ENCODE measurements at places on chromosomes 1 and 21.

GRCh38 chr1:116525440-116525839, 45.4 kb downstream of the CD58 start:
- no peak for DNase-seq

- DNase-seq = no peak
Measured at GRCh38 chr1:208235982-208236761, 8.0 kb downstream of the PLXNA2 start.

- DNase-seq = no peak
Measured at GRCh38 chr1:69835955-69836354, 268.2 kb downstream of the LRRC7 start.

GRCh38 chr1:64292399-64292798, 89.0 kb downstream of the UBE2U start:
- no peak for DNase-seq

- no peak for DNase-seq
Measured at GRCh38 chr21:45470087-45470515, 65.1 kb downstream of the COL18A1 start.

DNA sequence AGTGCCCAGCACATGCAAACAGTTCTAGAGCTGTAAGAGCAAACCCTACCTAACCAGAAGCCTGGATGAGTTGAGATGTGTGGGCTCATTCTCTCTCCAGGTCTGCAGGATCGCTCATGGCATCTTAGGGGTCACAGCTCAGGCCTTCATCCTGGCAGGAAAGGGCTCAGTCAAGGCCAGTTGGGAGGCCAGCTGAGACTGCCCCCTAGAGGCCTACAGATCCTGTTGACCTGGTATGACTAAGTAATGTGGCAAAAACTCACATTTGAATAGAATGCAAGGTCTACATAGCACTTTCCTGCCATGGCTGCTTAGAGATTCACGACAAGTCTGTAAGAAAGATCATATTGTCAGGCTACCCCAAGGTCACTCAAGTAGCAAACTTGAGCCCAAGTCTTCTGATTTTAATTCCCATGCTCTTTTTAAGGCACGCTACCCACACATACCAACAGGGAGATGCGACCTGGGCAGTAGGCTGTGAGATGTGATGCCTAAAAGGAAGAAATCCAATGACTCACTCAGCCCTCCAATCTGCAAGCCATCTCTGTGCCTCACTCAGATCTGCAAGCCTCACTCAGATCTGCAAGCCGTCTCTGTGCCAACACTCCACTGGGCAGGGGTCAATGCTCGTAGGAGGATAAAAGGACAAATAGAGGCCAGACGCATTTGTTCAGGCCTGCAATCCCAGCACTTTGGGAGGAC, 5.1 kb upstream of the CAPN8 start:
- DNase-seq = peak; percentile 12

- no peak for DNase-seq
Measured at GRCh38 chr1:11462224-11462923, 16.6 kb upstream of the DISP3 start.

DNA sequence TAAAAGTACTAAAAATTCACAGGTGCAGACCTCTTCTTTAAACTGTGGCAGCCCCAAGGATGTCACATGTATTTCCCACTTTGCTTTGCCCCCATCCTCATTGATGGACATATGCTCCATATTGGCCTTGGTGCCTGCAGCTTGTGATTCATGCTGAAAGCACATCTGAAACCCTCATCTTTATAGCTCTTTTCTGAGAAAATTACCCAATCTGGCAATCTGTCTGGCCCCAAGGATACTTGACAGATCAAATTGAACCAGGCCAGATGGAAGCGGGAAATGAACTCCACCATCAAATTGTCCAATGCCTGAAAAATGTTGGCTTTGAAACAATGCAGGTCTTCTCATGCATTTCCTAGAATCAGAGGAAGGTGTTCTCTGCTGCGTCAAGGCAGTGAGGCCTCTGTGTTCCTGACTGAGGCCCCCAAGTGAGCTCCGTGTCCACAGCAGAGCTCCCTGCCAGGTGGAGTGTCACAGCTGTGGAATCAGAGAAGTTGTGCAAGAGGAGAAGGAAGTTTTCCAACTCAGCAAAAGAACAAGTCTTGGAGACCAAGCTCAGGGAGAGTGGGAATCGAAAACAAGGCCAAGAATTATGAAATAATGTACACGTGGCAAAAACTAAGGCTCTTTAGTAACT, 323.7 kb downstream of the PLPP3 start:
- DNase-seq = no peak

- no peak for DNase-seq
Measured at GRCh38 chr1:63752176-63752575, 21.6 kb upstream of the ROR1 start.

DNA sequence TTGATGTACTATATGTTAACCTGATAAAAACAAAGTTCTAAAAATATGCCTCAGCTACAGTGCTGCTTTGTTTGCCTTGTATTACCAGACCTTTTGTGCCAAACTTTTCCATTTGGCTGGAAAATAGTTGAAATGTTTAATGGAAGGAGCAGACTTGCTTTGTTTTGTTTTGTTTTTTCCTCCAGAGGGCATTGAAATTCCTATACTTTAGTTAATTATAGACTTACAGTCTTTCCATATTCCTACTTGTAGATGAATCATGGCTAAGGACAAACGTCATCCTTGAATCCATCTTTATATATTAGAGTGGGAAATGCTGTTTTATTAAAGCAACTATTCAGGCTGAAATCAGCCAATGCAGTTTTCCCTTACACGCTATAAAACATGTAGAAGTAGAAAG, 6.7 kb downstream of the CAP1 start:
- no peak for DNase-seq

DNA sequence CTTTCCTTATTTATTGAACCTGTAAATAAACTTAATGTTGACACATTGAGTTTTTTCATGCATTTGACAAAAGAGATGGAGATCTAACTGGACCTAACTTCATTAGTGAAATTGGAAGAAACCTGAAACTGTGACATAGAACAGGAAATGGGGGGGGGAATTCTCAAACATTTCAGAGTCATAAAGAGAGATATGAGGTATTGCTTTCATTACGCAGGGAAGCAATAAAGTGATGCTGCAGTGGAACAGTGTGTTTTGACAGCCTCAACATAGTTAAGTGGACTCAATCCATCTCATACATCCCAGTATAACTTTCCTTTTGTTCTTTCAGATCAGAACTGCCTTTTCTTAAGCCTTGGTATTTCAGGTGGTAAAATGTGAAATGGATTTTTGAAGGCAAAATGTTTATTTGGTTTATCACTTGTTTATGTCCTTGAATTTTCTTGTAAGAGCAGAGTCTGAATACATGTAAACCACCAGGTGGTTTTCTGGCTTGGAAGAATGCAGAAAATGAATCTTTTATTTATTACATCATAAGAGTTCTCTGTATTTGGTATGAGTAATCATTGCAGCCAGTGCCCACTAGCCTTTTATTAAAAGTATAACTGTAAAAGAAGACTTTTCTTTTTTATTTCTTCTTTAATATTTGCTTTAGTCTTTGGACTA, 132.5 kb downstream of the ZNF326 start:
- DNase-seq = no peak

GRCh38 chr21:45634511-45635183, 8.9 kb upstream of the PCBP3 start:
- DNase-seq = no peak

DNA sequence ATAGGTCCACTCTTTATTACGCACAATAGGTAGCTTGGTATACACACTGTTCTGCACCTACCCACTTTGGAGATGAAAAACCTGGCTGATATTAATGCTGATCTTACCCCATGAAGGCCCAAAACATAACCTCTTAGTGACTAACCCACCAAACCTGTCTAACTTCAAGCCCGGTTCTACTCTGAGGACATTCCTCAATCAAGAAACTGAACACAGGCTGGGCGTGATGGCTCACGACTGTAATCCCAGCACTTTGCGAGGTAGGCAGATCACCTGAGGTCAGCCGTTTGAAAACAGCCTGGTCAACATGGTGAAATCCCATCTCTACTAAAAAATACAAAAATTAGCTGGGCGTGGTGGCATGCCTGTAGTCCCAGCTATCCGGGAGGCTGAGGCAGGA, 50.5 kb downstream of the EYA3 start:
- no peak for DNase-seq

GRCh38 chr1:248890549-248891498, 15.2 kb upstream of the PGBD2 start:
- no peak for DNase-seq

GRCh38 chr1:19689856-19690255, 25.2 kb downstream of the HTR6 start:
- no peak for DNase-seq

GRCh38 chr1:74779750-74780149, 46.8 kb downstream of the TYW3 start:
- DNase-seq = no peak

GRCh38 chr1:194830387-194830786, 1644.0 kb upstream of the B3GALT2 start:
- DNase-seq = no peak

- DNase-seq = no peak
Measured at GRCh38 chr1:6248932-6249738, 5.2 kb downstream of the HES3 start.

DNA sequence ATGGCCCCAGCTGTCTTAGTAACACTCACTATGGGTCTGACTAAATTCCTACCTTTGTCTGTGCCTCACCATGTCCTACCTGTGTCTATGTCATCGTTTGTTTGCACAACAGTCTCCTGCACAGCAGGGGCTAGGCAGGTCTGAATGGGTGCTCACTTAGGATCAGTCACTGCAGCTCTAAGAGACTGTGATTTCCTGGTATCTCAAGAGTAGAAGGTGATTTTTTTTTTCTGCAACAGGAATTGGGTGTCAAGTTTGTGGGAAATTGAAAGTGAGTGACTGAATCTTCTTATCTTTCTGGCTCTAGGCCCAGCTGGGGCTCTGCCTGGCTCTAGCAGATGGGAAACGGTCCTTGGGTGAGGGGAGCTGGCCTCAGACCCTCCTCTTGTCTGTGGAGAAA, 46.4 kb upstream of the TRABD2B start:
- DNase-seq = no peak

GRCh38 chr1:201631037-201631436, 92.1 kb downstream of the NAV1 start:
- DNase-seq = no peak

- no peak for DNase-seq
Measured at GRCh38 chr1:163054181-163054591, 15.0 kb upstream of the RGS4 start.
